ENCODE measurements at places on chromosomes 3 and 15.

- H3K27me3 ChIP-seq = peaks cover 20% of the 10 kb centered on the region
- peaks cover 22% of the 10 kb centered on the region for H3K36me3 ChIP-seq
Measured at GRCh38 chr3:10321630-10322351, 879 bp upstream of the SEC13 start.

DNA sequence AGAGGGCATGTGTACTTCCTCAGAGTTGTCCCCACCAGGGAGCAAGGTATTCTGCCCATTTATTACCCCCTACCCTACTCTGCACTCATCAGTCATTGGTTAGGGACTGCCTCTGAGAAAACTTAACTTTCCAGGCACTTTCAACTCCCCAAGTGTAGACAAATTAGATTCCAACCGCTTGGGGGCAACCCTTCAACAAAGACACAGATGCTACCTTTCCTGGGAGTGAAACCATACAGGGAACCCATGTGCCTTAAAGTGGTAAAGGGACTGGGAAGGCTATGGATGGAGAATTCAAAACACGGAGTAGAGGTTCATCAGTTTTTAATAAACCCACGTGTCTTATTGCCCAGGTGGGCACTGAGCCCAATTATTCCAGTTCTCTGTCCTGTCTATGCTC is 19.4 kb upstream of the UBE2E2 start:
- H3K4me1 ChIP-seq = no peaks in the 10 kb centered on the region
- no peak overlapping the region for H3K4me3 ChIP-seq
- H3K27me3 ChIP-seq = no peaks in the 10 kb centered on the region

DNA sequence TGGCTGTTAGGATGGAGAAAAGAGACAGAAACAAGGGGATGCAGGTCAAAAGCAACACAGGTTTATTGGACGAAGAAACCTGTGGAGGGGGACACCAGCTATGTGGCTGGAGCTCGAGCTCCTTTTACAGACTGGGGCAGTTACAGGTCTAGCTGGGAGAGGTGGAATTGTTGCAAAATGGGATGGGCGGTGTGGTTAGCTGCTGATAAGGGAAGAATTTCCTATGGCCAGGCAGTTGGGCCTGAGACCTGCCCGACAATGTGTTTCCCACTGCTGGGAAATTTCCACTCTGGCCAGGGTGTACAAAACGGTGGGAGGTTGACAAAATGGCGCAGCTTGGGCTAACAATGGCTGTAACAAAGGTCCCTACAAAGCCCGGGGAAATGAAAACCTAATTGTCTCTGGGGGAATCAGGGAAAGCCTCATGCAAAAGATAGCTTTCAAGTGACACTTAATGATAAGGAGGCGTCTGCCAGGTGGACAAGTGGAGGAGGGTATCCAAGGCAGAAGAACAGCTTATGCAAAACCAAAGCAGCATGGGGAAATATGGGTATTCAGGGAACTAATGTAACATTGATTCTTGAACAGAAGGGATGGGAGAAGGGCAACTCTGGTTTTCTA is 137.4 kb upstream of the SGO1 start:
- no peak overlapping the region for H3K27ac ChIP-seq
- H3K4me1 ChIP-seq = no peaks in the 10 kb centered on the region

GRCh38 chr15:48899793-48900192 is 21.9 kb downstream of the EID1 start:
- peaks cover 4% of the 10 kb centered on the region for H3K4me1 ChIP-seq
- H3K4me3 ChIP-seq = no peak overlapping the region
- H3K27ac ChIP-seq = no peak overlapping the region
- DNase-seq = no peak
- H3K27me3 ChIP-seq = no peaks in the 10 kb centered on the region

DNA sequence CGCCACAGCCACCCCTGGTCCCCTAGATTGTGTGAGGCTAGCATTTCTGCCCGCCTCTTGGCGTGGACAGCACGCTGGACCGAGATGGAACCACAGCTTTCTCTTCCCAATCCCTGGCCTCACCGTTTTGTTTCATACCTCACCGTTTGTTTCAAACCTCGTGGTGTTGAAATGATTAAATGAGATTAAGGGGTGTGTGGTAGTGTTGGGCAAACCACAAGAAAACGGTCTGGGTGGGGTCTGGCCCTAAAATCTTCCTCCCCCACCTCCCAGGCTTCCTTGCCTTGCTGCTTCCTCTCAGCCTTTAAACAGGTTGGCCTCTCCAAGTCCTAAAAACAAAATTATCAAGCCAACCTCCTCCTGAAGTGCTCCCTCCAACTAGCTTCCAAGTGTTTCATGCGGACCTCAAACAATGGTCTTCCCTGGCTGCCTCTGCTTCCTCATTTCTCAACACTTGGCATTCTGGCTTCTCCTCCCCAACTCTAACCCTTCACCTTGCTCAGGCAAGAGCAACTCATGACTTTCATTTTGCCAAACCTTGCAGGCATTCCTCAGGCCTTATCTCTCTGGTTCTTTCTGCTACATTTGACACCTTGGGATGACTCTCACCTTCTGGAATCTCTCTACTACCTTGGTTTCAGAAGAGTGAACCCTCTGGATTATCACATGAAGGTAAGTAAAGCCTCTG is 1.4 kb upstream of the ATP13A3 start:
- no peak overlapping the region for H3K27ac ChIP-seq
- H3K36me3 ChIP-seq = peaks cover 5% of the 10 kb centered on the region
- DNase-seq = no peak
- H3K27me3 ChIP-seq = no peaks in the 10 kb centered on the region

DNA sequence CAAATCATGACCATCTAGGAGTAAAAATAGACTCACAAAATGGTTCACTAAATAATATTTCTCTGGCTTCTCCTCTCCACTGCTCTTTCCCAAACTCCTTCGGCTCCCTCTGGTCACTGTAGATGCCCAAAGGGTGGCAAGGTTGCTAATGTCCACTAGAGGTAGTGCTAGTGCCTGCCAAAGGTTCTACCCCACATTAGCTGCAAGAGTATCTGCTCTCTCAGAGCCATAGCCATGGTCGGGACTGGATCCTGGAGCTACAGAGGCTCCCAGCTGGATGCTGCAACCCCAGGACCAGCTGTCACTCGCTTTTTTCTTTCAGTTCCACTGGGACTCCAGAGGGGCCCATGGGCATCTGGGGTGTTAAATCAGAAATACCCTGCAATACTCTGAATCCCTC is 8.5 kb downstream of the HTR3D start:
- no peak overlapping the region for H3K4me3 ChIP-seq
- peaks cover 24% of the 10 kb centered on the region for H3K27me3 ChIP-seq
- peak; percentile 19 for DNase-seq
- H3K27ac ChIP-seq = no peak overlapping the region
- peaks cover 18% of the 10 kb centered on the region for H3K4me1 ChIP-seq

DNA sequence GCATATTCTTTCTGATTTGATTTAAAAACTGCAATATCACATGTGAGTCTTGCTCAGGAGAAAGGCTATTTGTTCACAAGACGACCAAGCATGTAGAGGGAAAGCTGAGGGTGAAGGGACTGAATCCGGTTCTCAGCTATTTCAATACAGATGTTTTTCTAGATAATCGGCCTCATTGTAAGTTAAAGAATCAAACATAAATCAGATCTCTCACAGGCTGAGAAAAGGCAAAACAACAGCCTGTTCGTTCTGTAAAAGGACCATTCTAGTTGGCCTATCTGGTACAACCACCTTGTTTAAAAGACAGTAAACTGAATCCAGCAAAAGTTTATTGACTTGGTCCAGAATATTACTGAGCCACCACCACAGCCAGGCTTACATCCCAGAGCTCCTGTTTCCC is 1045.7 kb upstream of the CFAP20DC start:
- no peak overlapping the region for H3K4me3 ChIP-seq
- no peaks in the 10 kb centered on the region for H3K4me1 ChIP-seq
- no peaks in the 10 kb centered on the region for H3K36me3 ChIP-seq
- no peak for DNase-seq
- H3K27ac ChIP-seq = no peak overlapping the region
- H3K27me3 ChIP-seq = no peaks in the 10 kb centered on the region

DNA sequence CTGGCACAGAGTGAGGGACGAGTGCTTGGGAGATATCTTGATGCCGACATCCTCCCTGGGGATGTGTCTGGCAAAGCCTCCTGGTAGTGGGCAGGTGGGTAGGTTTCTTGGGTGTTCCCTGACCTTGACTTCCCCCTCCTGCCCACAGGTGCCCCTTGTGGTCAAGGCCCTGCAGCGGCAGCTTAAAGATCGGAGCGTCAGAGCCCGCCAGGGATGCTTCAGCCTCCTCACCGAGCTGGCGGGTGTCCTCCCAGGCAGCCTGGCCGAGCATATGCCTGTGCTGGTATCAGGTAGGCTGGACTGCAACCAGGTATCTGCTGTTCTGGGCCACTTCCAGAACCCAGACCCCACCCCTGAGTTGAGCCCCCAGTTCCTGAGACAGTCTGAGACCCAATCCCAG is 19.2 kb downstream of the CAND2 start:
- H3K36me3 ChIP-seq = no peaks in the 10 kb centered on the region
- H3K4me1 ChIP-seq = peaks cover 4% of the 10 kb centered on the region
- no peak overlapping the region for H3K27ac ChIP-seq
- no peak overlapping the region for H3K4me3 ChIP-seq

DNA sequence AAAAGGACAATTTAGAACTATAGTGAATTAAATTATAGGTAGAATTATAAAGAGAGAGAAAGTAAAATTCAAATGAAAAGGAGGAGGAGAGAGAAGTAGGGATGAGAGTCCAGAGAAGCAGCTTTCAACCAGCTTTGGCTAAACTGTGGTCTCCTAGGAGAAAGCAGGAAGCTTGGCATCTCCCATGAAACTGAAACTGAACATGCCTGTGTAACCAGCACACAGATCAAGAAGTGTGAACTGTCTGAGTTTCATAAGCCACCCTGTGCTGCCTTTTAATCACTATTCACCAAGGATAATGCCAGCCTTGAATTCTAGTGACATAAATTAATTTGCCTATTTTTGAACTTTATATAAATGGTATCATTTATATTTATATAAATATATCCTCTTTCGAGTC is 128.5 kb downstream of the MYRIP start:
- DNase-seq = no peak
- no peak overlapping the region for H3K27ac ChIP-seq
- H3K27me3 ChIP-seq = no peaks in the 10 kb centered on the region

GRCh38 chr15:74843891-74844299 is 939 bp upstream of the ULK3 start:
- peaks cover 17% of the 10 kb centered on the region for H3K36me3 ChIP-seq
- no peak overlapping the region for H3K4me3 ChIP-seq
- DNase-seq = no peak
- no peaks in the 10 kb centered on the region for H3K27me3 ChIP-seq

GRCh38 chr3:188125076-188125475 is 28.9 kb upstream of the LPP start:
- H3K4me3 ChIP-seq = no peak overlapping the region
- H3K4me1 ChIP-seq = no peaks in the 10 kb centered on the region
- H3K27ac ChIP-seq = no peak overlapping the region
- H3K27me3 ChIP-seq = no peaks in the 10 kb centered on the region
- DNase-seq = no peak

- no peaks in the 10 kb centered on the region for H3K4me1 ChIP-seq
- no peak for DNase-seq
- no peak overlapping the region for H3K4me3 ChIP-seq
- H3K36me3 ChIP-seq = no peaks in the 10 kb centered on the region
- H3K27ac ChIP-seq = no peak overlapping the region
- H3K27me3 ChIP-seq = no peaks in the 10 kb centered on the region
Measured at GRCh38 chr15:36005542-36005941, 459.6 kb upstream of the DPH6 start.

DNA sequence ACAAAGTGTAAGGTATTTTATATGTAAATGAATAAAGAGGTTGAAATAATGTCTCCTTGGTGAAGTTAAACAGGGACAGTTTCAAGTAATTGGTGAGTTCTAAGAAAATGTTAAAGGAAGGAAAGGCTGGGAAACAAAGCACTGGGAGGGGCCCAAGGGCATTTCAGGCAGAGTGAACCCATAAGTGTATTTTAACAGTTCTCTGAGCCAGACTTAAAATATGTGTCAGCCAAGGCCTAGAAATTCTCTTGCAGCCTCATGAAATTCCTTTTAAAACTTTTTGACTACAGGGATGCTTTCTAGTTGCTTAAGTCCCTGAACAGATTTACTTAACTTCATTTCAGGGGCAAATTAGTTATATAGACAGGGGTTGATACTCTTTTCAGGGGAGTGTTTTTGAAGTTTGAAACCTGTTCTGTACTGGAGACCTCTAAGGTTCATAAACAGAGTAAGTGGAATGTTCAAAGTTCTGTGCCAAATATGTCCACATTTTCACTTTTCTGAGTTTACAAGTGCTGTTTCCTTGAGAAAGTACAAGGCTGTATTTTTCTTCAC is 77.6 kb downstream of the GALK2 start:
- H3K4me1 ChIP-seq = no peaks in the 10 kb centered on the region
- H3K27me3 ChIP-seq = no peaks in the 10 kb centered on the region
- no peak for DNase-seq
- no peaks in the 10 kb centered on the region for H3K36me3 ChIP-seq
- H3K4me3 ChIP-seq = no peak overlapping the region
- no peak overlapping the region for H3K27ac ChIP-seq

- no peaks in the 10 kb centered on the region for H3K27me3 ChIP-seq
- no peaks in the 10 kb centered on the region for H3K36me3 ChIP-seq
- no peak overlapping the region for H3K4me3 ChIP-seq
- no peak for DNase-seq
- H3K4me1 ChIP-seq = no peaks in the 10 kb centered on the region
Measured at GRCh38 chr3:175066617-175067415, 207.7 kb downstream of the NAALADL2 start.

DNA sequence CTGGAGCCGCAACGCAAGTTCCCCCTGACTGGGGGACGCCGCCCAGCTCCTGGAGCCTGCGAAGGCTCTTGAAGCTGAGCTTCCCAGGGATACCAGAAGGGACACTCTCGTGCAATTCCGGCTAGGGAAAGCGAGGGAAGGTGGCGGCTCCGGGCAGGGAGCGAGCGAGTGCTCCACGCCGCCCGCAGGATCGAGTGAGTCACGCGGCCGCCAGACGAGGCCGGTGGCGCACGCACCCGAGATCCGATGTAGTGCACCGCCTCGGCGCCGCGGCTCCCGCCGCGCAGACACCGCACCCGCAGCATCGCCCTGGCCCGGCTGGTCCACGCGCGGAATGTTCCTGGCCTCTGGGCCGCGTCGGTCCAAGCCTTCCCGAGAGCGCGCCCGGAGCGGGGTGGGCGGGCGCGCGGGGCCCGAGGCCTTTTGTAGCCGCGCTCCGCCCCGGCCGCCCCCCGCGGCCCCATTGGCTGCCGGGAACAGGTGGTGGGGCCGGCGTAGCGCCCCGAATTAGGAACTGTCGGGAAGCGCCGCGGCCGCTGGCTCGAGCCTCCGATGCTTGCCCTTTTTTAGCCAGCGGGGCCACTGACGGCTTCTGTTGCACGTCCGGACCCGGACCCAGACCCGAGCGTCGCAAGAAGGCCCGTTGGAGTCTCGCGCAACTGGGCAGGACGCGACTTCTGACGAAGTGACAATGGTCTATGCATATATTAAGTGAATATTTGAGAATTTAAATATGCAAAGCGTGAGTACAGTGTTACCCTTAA is at the start of gene GATM:
TSS of gene GATM (minus strand) at position 396 of the 764 bp plus-strand sequence. CDS start at position 305, 91 bp downstream.
- H3K27ac ChIP-seq = no peak within 1 kb of the TSS
- peak; percentile 85 for DNase-seq
- H3K27me3 ChIP-seq = peaks cover 48% of the 10 kb centered on the region
- H3K4me1 ChIP-seq = peaks cover 12% of the 10 kb centered on the region
- H3K4me3 ChIP-seq = peak within 1 kb of the TSS; percentile 54

GRCh38 chr15:56353119-56353518 is 12.1 kb upstream of the TEX9 start:
- H3K27ac ChIP-seq = no peak overlapping the region
- no peak for DNase-seq
- no peaks in the 10 kb centered on the region for H3K27me3 ChIP-seq
- H3K4me1 ChIP-seq = no peaks in the 10 kb centered on the region
- H3K4me3 ChIP-seq = no peak overlapping the region

Data from A673 (cell line).